Dermis blood vessel endothelial cell (primary cell): ENCODE measurements at places on chromosomes 11 and 22. TPM values are rescaled to one million over a fixed set of nuclear protein-coding genes. Genes with fewer than 3 reads are reported as not detected.

DNA sequence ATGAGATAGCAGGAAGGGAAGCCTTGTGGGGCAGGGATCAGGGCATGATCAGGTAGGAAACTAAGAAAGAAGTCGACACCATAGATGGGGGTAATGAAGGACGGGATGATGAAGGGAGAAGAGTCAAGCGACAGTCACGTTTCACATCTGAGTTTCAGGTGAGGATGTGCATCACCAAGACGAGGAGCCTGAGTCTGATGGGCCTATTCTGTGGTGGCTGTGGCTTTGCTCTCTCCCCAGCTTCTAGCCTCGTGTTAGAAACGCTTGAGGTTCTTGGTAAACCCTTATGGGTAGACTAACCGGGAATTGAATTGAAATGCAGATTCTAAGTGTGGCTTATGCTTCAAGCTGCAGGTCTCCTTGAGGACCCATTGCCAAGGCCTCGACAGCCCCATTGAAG lies 45.6 kb upstream of the LMO1 start:
- DNase-seq: no peak

DNA sequence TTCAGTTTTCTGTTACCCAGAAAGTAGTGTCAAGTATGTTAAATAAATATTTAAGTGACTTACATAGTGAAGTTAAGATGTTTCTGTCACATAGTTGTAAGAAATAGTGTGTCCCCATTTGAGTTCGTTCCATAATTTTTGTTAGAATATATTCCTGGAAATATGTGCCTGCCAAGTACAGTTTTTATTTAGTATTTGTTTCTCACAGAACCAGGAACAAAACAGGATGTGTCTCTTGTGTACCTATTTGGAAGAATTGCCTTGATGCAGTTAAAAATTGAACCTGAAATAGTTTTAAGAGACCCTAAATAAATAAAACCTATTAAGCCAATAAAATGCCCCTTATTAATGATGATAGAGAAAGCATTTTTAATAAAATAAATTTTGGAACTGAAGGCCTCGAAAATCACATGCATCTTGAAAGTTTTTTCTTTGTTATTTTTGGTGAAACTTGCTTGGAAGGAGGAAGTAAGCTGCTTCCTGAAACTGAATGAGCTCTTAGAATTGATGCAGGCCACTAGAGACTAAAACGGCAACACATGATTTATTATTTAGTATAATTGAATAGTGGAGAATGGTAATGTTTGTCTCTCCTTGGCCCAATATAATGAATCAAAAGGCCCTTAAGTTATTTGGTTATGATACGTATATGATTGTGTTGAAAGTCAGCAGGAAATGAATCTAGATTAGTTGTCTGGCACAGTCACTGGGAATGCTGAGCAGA lies 55.9 kb downstream of the SWAP70 start:
- peak; percentile 93 for DNase-seq

DNA sequence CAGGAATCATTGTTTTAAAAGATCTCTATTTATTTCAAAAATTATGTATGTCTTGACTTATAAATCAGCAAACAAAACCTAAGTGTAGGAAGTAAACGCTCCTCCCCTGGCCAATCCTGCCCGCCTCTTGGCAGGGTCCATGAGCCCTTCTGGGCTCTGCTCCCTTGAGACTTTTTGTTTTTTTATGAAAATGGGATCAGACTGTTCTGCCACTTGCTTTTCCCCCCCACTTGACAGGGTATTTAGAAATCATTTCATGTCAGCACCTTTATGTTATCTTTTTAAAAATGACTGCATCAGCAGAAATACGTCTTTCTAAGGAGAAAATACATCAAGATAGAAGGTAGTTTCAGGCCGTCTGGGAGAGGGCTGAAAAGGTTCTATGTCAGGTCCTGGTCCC lies 35.6 kb downstream of the FBLN1 start:
- no peak for DNase-seq

GRCh38 chr22:31871480-31871879 lies 72.9 kb upstream of the YWHAH start:
- DNase-seq: peak; percentile 10

- DNase-seq: no peak
Measured at GRCh38 chr11:121257289-121257688, 35.3 kb upstream of the SC5D start.

IL18 gene
- total RNA-seq: 0.33 and 0.34 TPM in 2 replicates

DNA sequence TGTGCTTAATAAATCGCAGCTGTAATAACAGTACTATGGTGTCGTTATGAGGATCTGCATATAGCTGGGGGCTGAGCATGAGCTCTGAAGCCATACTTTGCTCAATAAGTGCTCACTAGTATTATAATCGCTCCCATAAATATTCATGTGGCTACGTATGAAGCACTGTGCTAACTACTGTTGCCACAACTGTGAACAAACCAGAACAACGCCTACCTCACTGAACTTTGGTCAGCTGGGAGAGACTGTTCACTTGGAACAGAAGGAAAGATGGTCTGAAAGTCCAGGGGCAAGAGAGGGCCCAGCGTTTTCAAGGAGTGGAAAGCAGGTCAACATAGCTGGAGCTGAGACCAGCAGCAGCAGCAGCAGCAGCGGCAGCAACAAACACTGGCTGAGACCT lies 141.6 kb downstream of the EFCAB6 start:
- no peak for DNase-seq
